Motor neuron (in vitro differentiated cells): ENCODE measurements at places on chromosomes 13 and 19. TPM values are rescaled to one million over a fixed set of nuclear protein-coding genes. Genes with fewer than 3 reads are reported as not detected.

Gene ZBTB32
- total RNA-seq, result 1.6 and 2.1 TPM in 2 replicates

Gene KANK3
- 0.45 TPM in 2 replicates for total RNA-seq

Gene CTU1
- total RNA-seq, result 2.5 and 2.7 TPM in 2 replicates

Gene PSG2
- not detected in 2 replicates for total RNA-seq

Gene HSPB6
- 0.14 and 0.26 TPM in 2 replicates for total RNA-seq

Gene BRCA2
- 0.54 and 0.69 TPM in 2 replicates for total RNA-seq

Gene KASH5
- 0.45 and 6.2 TPM in 2 replicates for total RNA-seq

Gene SOX1
- total RNA-seq, result 0.20 TPM in 1 of 2 replicates, not detected in the other

Gene CABP5
- total RNA-seq, result not detected in 2 replicates

Gene MCEMP1
- 0.49 and 0.85 TPM in 2 replicates for total RNA-seq

Gene ZSCAN4
- 0.22 TPM in 1 of 2 replicates, not detected in the other for total RNA-seq

Gene CEACAM19
- total RNA-seq, result 1.7 and 2.2 TPM in 2 replicates

Gene PLA2G4C
- total RNA-seq, result 4.5 and 4.7 TPM in 2 replicates

Gene SPACA6
- 32.5 and 40.0 TPM in 2 replicates for total RNA-seq
